ENCODE measurements at places on chromosomes 3 and 15.

DNA sequence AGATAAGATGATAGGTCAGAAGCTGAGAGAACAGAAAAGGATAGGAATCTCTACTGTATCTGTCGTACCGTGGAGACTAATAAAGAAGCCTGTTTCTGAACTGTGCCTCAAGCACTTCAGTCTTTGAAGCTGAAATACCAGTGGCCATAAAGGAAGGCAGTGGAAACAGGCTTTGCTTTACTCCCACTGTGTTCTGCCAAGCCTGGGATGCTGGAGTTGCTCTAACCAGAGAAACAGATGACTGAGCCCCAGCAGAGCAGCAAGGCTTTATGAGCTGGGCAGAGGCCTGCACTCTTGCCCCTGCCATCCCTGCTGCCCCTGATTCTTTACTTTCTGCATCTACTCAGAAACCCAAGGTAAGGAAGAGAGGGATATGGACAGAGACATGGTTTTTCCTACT lies 89.4 kb downstream of the PDE8A start:
- no peak for DNase-seq

GRCh38 chr15:76991741-76992645 lies 2.9 kb upstream of the PSTPIP1 start:
- no peak for DNase-seq

DNA sequence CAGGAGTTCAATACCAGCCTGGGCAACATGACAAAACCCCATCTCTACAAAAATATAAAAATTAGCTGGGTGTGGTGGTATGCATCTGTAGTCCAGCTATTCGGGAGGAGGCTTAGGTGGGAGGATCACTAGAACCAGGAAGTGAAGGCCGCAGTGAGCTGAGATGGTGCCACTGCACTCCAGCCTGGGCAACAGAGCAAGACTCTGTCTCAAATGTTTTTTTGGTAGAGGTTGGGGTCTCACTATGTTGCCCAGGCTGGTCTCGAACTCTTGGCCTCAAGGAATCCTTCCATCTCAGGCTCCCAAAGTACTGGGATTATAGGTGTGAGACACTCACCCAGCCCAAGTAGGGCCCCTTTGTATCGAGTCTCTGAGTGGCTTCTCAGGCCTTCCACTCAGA lies 1.9 kb upstream of the IFRD2 start:
- no peak for DNase-seq

DNA sequence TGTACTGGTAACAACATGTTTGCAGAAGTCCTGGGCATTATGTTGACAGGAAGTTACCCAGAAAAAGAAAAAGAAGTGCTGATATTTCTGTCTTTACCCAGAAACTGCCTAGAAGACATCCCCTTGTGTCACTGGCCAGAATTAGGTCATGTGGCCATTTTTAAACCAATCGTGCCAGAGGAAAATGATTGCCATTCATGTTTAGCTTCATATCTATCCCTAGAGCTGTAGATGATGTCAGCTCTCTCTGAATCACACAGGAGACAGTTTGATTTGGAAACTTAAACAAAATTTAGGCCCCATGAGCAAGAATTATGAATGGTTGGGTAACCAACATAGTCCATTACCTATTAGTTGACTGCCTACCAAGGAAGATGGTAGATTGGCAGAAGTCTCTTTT lies 8.9 kb upstream of the PLOD2 start:
- no peak for DNase-seq

GRCh38 chr15:92006186-92007028 lies 152.9 kb downstream of the SLCO3A1 start:
- no peak for DNase-seq

DNA sequence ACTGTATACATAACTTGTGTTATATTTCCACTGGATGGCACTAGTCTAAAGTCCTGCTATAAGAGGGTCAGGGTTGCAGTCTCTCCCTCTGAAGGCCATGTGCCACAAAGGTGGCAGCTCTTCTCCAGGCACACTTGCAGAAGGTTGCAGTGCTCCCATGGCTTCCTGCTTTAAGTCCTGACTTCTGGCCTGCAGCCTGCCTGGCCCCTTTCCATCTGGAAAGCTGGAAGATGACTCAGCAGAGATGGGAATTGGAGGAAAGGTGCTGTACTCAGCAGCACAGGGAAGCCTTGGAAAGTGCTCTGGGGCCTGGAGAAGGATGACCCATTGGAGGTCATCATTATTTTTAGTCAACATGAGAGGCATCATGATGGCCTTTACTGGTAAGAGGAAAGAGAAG lies 40.9 kb upstream of the MRPL3 start:
- DNase-seq = no peak

- DNase-seq = no peak
Measured at GRCh38 chr15:38905632-38906031, 341.0 kb upstream of the RASGRP1 start.

- DNase-seq = no peak
Measured at GRCh38 chr15:51625236-51625635, 2.7 kb upstream of the DMXL2 start.

DNA sequence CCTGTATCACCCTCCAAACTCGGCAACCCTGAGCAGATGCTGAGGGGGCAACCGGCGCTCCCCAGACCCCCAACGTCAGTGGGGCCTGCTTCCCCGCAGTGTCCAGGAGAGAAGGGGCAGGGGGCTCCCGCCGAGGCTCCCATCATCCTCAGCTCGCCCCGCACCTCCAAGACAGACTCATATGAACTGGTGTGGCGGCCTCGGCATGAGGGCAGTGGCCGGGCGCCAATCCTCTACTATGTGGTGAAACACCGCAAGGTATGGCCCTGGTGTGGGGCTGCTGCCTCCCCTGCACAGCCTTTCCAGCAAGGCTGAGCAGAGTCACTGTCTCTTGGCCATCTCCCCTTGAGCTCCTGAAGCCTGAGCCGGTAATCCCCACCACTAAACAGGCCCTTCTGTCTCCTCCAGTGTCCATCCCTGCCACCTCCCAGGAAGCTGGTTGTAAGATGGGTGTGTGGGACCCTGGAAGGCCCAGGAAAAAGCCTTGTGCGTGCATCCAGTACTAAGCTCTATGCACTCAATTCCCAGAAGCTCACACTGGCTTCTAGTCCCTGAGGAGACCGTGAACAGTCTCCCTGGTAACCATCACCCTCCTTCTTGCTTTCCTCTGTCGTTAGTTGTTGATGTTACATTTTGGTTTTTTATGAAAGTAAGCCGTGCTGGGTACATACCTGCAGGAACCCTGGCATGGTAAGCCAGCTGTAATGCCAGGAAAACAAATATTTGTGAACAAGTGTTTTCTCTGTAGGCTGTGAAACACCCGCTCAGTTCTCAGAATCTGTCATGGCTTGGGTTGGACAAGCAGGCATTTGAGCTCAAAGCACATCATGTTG lies 63.3 kb downstream of the BOC start:
- no peak for DNase-seq

DNA sequence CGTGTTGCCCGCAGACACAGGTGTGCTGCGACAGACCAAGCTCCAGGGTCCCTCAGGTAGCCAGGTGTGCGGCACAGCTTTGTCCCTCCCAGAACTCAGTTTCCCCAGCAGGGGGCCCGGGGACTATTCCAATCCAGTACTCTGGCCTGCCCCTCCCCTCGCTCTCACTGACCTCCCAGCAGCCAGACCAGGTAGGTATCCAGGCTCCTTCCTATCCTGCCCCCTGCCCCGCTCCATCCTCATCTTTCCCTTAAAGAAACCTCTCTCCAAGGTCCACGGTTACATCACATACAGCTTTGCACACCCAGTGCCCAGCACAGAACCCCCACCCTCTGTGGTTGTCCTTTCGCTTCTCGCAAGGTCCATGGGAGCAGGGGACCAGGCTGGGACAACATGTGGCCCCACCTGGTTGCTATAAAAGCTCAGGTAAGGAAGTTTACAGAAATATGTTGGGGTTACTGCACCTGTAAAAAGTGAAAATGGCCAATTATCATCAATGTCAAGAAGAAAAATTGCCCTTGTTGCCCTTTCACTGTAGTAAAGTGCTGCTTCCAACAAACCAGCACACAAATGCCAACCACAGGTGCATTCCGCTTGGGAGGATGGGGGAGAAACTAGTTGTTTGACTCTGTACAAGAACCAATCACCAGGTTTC lies 7.3 kb upstream of the CYP11A1 start:
- no peak for DNase-seq

DNA sequence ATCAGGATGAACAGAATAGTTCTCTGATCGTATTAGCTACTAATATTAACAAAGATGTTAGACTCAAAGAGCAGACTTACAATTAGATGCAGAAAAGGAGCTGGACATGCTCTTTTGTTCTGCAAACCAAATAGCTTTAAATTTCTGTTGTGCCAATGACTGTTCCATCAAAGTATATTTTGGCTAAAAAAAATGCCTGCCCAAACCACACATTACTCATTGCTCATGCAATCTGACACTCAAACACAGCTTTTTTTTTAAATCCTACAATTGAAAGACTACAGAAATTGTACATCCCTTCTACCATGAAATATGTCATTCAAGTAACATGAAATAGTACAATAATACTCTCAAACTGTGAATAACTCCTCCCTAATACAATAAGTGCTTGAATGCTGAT lies 48.6 kb downstream of the SHOX2 start:
- DNase-seq = no peak

DNA sequence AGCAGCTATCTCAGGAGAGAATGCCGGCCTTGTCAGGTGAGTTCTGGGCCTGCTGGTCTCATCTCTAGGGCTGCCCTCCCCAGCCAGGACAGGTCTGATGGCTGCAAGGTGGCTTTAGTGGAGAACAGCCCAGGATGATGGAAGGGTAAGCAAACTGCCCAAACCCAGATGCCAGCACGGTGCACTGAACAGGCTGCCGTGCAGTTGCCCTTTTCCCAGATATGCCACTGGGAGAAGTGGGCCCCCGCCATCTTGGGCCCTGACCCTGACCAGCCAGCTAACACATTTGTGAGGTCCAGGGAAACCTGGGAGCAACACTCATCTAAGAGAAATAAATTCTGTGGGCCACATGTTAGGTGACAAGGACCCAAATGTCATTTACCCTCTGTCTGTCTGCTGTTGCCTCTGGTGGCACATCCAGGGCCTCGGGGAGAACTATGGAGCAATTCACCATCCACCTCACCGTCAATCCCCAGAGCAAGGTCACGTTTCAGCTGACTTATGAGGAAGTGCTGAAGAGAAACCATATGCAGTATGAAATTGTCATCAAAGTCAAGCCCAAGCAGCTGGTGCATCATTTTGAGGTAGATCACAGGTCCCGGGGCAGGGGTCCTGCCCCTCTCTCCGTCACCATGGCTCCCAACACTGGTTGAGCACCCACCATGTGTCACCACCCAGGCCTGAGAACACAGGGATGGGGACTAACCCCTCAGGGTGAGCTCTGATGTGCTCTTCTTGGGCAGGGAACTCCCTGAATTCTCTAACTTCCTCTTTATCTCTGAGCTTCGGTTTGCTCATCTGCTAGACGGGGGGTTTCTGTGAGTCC lies 1.8 kb downstream of the ITIH1 start:
- DNase-seq = no peak

GRCh38 chr3:1661839-1662238 lies 436.8 kb upstream of the CNTN4 start:
- DNase-seq = no peak

- DNase-seq = no peak
Measured at GRCh38 chr15:49815950-49816349, 195.1 kb downstream of the DTWD1 start.

DNA sequence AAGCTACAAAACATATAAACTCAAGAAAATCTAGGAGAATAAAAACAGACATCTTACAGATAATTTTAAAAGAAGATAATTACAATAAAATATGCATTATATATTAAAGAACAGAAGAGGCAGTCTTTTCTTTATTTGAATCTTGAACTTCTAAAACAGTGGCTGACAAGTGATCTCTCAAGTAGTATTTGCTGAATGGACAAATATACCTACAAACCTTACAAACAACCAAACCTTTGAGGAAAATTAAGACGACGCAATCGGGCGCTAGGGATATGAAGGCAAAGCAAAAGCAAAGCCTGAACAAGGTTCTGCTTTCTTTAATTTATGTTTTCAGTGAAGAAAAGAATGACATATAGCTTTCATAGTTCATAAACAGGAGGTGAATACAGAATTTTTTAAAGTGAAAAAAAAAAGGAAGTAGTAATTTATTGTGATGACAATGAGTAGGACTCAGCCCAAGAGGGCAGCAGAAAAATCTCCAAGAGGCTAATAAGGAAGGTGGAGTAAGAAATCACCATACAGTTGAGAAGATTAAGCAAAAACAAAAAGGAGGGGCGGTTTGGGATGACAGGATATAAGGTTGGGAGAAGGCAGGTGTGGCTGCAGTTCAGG lies 347.8 kb downstream of the TBC1D5 start:
- DNase-seq = no peak

GRCh38 chr3:117407317-117407716 lies 697.7 kb downstream of the TUSC7 start:
- no peak for DNase-seq

DNA sequence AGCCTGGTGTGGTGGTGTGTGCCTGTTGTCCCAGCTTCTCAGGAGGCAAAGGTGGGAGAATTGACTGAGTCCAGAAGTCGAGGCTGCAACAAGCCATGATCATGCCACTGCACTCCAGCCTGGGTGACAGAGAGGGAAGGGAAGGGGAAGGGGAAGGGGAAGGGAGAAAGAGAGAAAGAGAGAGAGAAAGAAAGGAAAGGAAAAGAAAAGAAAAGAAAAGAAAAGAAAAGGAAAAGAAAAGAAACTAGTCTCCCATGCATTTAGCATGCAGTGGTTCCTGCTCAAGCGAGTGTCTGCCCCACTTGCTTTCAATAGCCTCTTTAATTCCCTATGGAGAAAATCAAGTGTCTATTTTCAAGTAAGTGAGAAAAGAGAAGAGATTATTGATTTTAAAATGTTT lies 20.6 kb upstream of the CAPN7 start:
- no peak for DNase-seq
